T-cell (primary cell): ENCODE measurements at places on chromosomes 12 and 14. TPM values are rescaled to one million over a fixed set of nuclear protein-coding genes. Genes with fewer than 3 reads are reported as not detected.

SYT1 gene
- not detected for total RNA-seq

SIX4 gene
- 0.22 TPM for total RNA-seq

BICDL1 gene
- total RNA-seq, result 160 TPM

CD69 gene
- total RNA-seq, result 606 TPM

OR4K14 gene
- total RNA-seq, result not detected

PLEKHD1 gene
- 0.44 TPM for total RNA-seq

MGAT4C gene
- total RNA-seq, result not detected

HOXC10 gene
- total RNA-seq, result not detected

SCNN1A gene
- total RNA-seq, result 3.4 TPM

ACOT4 gene
- 1.2 TPM for total RNA-seq

SLC6A12 gene
- not detected for total RNA-seq

LGALS3 gene
- total RNA-seq, result 15.3 TPM

KLRK1 gene
- 122 TPM for total RNA-seq

RAB15 gene
- total RNA-seq, result 9.7 TPM

MSRB3 gene
- 0.68 TPM for total RNA-seq

SMCO2 gene
- not detected for total RNA-seq

PZP gene
- total RNA-seq, result not detected

TCL1B gene
- total RNA-seq, result 2.0 TPM
